NCI-H510A (cell line): ENCODE measurements at places on chromosomes 2 and 18.

DNA sequence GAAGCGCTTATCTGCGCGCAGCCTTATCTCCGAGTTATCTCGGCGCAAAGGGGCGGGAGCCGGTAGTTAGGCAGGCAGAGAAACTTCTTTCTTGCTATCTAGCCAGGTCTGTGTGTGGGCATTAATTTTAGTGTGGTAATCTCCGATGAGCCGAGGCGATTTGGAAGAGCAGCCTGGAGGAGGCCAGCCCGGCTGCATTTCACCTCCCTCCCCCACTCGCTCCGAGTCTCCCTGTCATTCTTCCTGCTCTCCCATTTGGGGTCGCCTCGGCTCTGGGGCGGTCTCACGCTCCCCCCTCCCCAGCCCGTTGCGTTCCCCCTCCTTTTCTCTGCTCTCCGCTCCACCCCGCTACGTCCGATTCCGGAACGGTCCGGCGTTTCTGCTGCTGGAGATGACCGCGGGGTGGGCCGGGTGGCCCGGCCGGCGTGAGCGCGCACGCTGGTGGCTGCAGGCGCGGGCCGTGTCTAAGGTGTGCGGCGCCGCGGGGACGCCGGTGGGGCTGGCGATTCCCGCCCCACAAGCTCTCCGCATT is 566 bp downstream of the GATA6 start:
- no peak for DNase-seq

DNA sequence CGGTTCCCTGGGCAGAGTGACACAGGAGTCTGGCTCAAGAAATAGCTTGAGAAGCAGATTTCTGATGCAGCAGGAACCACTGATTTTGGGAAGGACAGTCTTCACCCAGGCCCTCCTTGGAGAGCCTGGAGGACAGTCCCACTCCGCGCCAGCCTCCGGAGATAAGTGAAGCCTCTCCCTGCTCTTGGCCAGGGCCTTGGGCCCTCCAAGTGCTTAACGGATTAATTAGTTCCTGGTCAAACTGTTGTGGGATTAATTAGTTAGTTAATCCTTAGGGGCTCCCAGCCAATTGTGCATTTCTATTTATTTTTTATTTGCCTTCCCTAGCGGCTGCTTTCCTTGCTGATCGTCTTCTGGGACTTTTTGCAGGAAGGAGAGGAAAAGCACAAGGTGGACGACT is 19.6 kb downstream of the CPLX4 start:
- DNase-seq = no peak

DNA sequence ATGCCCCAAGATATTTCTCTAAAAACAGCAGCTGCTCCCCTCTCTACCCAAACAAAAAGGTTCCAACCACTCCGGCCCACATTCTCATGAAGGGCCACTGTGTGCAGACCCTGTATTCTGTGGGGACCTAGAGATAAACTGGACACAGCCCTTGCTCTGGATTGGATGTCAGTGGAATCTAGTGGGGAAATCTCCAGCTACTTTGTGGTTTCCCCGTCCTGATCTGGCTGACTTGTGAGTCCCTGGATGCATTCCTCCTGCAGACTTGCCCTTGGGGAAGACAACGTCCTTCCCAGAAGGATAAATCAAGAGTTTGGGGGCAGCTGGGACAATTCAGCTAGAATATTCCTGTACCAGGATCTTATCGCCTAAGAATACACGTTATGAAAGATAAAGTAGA is 151.1 kb downstream of the FSHR start:
- no peak for DNase-seq

- DNase-seq = no peak
Observed at GRCh38 chr2:220894069-220894468, 678.0 kb downstream of the EPHA4 start.

DNA sequence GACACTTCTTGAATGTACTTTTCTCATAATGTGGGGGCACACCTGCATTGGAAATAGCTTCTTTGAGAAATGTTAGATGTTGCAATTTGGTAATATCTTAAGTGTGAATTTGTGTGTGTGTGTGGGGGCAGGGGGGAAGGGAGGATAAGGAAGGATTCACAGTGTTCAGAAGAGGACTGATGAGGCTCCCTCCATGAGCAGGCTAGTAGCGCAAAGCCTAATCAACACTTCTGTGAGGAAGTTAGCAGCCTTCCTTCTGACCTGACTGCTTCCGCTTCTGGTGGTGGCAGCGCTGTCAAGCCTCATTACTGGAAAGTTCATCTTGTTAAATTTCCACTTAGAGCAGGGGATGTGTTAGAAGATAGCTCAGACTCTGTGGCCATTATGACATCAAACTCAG is 295.4 kb upstream of the SPRED2 start:
- no peak for DNase-seq

GRCh38 chr2:53886406-53887280 is 26.9 kb upstream of the GPR75 start:
- DNase-seq = no peak

GRCh38 chr2:240237609-240238174 is 97.2 kb upstream of the OTOS start:
- no peak for DNase-seq

GRCh38 chr2:31932589-31932988 is 78.2 kb downstream of the MEMO1 start:
- DNase-seq = no peak

- no peak for DNase-seq
Observed at GRCh38 chr18:28512357-28512756, 335.4 kb upstream of the CDH2 start.

GRCh38 chr2:7270011-7270431 is 352.8 kb downstream of the RNF144A start:
- DNase-seq = peak; percentile 87

DNA sequence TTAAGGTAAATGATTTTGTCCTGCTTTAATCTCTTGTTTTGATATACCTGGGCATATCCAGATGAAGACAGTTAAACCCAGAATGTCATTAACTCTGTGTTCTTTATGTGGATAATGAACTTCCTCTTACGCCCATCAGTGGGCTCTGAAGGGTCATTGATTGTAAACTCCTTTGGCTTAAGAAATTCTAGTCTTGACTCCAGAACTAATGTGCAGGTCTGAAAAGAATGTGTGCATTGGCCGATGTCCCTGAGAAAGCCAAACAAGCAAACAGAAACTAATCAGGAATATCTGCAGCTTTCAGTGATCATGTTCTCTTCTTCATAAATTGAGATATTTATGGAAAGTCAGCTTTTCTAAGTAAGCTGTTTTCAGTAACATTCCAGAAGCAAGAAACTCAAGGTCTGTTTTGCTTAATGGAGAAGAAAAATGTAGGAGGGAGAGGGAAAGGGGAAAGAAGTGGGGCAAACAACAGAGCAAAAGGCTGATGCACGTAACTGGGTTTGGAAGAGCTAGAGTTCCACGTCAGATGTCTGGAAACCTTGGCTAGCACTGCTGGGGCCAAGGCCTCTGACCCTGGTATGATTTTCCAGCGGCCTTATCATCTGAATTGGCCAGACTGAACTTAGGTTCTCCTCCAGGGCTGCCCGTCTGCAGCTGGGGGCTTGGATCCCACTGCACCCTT is 61.3 kb upstream of the FHL2 start:
- no peak for DNase-seq

DNA sequence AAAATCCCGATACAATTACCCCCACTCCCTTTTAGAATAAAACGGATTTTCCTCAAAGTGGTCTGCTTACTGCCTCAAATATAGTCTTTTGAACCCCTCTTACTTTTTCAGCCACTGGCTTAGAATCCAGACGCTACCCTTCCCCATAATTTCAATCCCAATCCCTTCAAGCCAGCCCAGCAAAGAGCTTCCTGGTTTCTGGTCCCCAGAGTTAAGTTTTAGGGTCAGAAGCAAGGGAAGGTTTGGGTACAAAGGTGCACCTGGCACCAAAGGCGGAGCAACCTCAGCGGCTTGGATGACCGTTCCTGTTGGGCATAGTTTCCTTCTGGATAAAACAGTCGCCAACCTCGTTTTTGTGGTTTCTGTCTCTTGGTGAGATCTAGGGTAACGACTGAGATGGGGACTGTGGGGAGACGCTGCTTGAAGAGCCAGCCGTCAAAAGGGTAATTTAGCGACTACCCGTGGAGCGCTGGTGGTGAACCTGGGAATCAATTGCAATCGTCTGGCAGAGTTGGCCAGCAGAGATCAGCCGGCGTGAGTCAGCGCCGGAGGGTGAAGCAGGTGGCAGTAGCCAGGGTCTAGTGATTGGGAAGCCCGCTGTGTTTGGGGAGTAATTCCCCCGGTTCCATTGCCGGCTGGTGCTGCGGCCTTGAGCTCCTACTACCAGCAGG is 1.6 kb downstream of the FEV start:
- no peak for DNase-seq

GRCh38 chr2:145546091-145546490 is 1026.2 kb upstream of the ZEB2 start:
- DNase-seq = no peak

DNA sequence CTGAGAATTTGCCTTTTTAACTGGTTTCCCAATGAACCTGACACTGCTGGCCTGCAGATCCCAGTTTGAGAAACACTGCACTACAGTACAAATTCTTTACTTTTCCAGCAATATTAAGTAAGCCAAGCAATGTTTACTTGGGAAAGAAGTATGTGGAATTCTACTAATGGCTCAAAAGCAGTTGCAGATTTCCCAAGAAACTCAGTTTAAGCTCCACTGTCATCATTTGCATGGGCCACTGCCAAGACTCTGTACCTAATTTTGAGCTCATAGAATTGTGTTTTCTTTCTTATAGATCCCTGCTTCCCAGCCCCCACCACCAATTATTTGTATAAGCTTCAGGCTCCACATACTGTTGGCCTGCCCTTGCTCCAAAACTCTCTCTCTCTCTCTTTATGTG is 676.1 kb downstream of the RNF144A start:
- DNase-seq = no peak

- no peak for DNase-seq
Observed at GRCh38 chr18:48302736-48303135, 106.4 kb downstream of the ZBTB7C start.

- no peak for DNase-seq
Observed at GRCh38 chr2:241112592-241112991, 10.5 kb upstream of the MTERF4 start.

DNA sequence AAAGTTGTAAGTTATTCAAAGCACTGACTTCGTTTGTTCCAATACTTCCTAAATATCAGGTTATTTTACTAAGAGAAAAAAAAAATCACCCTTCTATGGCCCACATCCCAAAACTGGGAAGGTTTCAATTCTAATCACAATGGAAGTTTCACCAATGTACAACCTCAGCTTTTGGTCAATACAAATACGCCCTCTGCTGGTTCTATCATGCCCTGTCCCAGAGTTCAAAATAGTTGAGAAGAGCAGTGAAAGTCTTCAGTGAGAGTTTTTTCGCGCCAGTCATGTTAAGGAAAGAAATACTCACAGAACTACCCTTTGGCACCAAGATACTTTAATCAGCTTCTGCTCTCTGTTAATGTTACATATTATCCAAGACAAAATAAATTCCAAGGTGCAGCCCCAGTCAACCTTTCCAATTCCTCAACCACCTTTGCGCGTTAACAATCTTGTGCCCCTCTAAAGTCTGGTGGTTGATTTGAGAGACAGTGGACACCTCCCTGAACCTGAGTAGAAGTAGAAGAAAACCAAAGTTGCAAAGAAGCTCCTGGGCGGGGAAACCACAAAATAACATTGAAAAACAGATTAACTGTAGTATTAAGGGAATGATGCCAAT is 59.9 kb downstream of the SUMO1 start:
- no peak for DNase-seq

- DNase-seq = no peak
Observed at GRCh38 chr2:167550448-167550847, 662.2 kb downstream of the XIRP2 start.

DNA sequence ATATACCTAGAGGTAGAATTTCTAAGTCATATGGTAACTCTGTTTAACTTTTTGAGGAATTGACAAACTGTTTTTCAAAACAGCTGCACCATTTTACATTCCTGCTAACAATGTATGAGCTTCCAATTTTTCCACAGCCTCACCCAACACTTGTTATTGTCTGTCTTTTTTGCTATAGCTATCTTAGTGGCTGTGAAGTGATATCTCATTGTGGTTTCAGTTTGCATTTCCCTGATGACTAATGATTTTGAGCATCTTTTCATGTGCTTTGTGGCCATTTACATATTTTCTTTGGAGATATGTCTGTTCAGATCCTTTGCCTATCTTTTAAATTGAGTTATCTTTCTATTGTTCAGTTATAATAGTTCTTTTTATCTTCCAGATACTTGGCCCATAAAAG is 273.8 kb downstream of the AGPS start:
- DNase-seq = no peak

- DNase-seq = no peak
Observed at GRCh38 chr18:53991202-53991601, 233.3 kb downstream of the MBD2 start.

GRCh38 chr18:35880788-35881455 is 91.6 kb upstream of the RMP24 start:
- DNase-seq = no peak

- no peak for DNase-seq
Observed at GRCh38 chr18:67134911-67135310, 381.6 kb downstream of the DSEL start.

GRCh38 chr18:22324191-22325131 is 93.3 kb downstream of the CTAGE1 start:
- no peak for DNase-seq

- DNase-seq = no peak
Observed at GRCh38 chr2:61876400-61876799, 12.1 kb downstream of the CCT4 start.
